ENCODE measurements at places on chromosomes 5 and 9.

DNA sequence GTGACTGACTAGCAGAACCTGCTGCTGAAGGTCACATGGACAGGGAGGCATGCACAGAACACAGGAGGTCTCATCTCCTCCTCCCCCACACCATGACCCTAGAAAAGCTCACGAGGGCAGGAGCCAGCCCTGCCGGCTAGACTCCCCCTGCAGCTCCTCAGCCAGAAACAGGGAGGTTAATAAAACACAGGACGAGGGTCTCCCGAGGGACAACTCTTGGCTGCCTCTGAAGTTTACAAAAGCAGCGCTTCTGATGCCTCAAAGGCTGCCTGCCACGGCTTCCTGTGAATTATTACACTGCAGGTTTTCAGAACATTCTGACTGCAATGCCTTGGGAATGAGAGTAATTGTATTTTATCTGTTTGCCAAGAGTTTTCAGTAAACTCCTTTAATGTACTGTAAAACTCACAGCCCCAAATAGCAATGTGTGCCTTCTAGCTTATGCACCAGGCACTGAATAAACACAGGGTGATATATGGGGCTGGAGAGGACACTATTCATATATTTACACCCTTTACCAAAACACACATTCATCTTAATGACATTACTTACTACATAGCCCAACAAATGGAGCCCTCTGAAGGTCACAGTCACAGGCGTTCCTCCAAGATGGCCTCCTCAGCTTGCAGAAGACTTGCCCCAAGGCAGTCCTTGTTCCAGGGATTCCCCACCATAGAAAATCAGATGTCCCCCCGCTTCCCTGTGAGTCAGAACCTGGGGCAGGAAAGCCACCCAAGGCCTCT, 83.7 kb downstream of the C5orf15 start:
- no peak for DNase-seq

GRCh38 chr5:92353107-92354030, 970.3 kb upstream of the ARRDC3 start:
- DNase-seq = peak; percentile 2

- no peak for DNase-seq
These were observed 151.5 kb downstream of the RGS3 start for GRCh38 chr9:113614843-113615648.

DNA sequence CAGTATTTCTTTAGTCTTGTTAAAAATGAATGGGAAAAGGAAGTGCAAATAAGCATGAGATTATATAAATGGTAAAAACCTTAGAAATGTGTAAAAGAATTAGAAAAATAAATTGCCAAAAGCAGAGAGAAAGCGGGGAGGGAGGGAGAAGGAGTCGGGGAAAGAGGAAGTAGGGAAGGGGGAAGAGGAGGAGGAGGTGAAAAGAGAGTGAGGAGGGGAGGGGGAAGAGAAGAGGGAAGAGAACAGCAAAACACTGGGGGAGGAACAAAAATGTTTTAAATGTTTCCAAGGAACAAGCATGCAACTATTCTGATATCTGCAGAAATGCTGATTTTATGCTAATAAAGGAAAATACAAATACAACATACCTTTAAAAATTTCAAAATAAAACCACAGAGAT, 317.5 kb downstream of the PIK3R1 start:
- DNase-seq = no peak

DNA sequence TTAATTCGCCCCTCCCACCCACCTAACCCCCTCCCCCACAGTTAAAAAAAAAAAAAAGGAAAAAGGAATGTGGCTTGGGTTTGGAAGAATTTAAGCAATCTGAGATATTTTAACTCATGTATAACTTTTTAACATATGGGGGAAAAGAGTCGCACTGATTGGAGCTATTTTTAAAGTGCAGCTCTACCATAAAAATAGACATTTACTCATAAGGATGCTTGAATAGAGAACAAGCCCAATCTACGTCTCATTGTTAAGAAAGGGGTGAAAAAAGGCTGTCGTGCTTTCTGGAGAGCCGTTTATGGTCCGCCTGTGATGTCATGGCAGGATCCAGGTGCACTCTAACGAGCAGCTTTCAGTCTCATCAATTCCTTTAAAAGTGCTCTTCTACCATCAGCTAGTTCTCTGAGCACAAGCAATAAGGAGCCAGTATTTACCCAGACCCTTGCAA, 142.4 kb downstream of the ELAVL2 start:
- DNase-seq = no peak

DNA sequence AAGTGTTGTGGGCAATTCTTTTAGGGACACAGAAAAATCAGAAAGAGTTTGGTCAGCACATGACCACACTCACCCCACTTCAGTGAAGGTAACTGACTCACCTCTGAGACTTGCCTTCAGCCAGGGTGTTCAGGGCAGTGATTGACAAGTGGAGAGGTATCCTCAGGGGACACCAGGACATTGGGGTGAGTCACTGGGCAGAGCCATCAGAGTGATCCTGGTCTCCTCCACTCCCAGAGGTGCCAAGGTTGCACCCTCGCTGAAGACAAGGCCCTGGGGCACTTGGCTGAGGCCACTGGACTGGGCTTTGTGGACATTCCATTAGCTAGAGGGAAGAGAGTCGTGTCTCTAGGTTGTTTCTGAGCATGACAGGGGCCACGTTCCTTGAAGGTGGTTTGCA, 113.4 kb downstream of the GADD45G start:
- no peak for DNase-seq

GRCh38 chr9:27765266-27766072, 192.2 kb upstream of the C9orf72 start:
- DNase-seq = no peak

DNA sequence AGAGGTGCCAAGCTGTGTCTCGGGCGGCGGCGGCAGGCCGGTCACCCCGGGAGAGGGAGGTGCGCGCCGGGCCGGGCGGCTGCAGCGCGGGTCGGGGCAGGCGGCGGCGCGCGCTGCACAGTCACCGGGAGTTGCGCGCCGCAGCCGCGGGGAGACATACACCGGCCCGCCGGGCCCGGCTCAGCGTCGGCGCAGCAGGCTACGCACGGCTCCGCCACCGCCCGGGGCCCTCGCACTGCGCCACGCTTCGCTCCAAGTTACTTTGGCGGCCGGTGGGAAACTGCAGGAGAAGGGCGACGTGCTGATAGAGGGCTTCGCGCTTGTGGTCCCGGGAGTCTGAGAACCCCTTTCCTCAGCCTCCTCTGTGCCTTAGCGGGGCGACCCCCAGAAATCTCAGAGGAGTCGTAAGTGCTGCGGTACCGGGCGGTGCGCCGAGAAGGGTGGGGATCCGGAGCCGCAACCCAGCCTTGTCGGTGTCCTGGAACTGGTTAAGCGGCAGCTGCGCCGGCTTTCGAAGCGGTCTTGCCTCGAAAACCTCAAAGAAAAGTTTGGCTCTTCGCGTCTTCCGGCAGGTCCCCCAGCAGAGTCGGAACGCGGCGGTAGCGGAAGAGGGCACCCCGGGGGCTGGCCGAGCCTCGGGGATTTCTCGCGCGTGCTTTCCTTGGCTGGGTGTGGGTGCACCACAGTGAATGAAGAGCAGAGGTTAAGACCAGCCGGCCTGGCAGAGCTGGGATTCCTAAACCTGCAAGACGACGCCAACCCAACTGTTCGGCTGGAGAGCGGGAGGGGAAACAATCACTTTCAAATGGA, at the start of gene EFNA5:
EFNA5 (minus strand) TSS at position 6 of the 810 bp plus-strand sequence.
- peak; percentile 50 for DNase-seq

DNA sequence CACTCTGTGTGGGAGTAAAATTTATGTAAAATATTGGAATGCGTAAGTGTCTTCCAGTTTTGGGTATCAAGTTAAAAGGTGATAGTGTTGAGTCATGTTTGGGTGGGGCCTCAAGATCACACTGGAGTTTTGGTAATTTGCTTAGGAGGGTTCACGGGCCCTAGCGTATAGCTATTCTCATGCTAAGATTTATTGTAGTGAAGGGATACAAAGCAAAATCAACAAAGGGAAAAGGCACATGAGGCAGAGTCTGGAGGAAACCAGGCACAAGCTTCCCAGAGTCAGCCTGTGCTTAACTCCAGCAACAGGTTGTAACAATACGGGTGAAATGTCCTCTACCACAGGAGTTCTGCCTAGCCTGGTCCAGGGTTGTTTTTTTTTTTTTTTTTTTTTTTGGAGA, 20.2 kb downstream of the HSPA4 start:
- no peak for DNase-seq

GRCh38 chr9:88184976-88185375, 46.7 kb upstream of the SPATA31C2 start:
- no peak for DNase-seq

DNA sequence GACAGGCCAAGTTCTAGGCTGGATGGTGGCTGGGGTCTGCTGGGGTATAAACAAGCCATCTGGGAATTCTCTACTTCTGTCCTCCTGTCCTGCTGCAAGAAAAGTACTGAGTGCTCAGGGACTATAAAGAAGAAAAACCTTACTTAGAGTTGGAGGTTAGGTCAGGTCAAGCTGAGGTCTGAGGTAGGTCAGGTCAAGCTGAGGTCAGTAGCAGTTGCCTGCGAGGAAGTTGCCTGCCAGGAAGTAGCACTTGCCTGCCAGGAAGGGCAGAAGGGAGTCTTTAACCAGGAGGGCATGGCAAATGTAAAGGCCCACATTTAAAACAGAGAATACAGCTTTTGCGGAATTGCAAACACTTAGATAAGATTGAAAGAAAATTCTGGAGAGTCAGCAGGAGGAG, 51.3 kb upstream of the PRLR start:
- no peak for DNase-seq

DNA sequence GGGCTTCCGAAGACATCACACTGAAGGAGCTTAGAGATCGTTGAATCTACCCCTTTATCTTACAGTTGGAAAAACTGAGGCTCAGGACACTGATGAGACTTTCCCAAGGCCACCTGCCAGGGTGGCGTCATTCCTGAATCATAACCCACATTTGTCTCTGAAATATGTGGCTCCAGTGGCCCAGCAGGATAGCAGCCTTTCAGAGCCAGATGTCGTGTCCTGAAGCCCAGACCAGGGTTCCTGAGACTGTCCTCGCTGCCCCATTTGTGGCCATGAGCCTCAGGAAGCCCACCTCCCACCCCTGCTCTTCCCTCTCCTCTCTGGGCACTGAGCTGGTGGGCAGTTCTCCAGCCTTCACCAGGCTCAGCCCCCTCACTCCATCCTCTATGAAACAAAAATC, 2.4 kb downstream of the HMCN2 start:
- no peak for DNase-seq

GRCh38 chr9:70257991-70258691, 637 bp upstream of the SMC5 start:
- DNase-seq = peak; percentile 46
